ENCODE measurements at places on chromosomes 6 and 20.

DNA sequence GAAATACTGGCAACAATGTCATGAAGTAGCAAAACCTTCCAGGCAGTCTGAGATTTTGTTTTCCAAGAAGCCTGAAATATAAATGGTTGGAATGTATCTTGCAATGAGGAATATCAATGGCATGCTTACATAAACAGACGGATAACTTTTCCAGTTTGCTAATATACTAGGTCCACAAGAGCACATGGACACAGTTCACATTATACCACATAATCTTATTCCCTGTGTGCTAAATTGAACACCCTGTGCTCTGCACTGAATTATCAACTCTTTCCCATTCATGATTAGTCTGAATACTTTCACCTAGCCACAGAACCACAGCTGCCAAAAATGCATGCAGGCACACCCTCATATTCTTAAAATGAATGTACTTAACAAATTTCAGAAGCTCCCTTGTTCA lies 274.3 kb downstream of the COL12A1 start:
- no peak for DNase-seq

DNA sequence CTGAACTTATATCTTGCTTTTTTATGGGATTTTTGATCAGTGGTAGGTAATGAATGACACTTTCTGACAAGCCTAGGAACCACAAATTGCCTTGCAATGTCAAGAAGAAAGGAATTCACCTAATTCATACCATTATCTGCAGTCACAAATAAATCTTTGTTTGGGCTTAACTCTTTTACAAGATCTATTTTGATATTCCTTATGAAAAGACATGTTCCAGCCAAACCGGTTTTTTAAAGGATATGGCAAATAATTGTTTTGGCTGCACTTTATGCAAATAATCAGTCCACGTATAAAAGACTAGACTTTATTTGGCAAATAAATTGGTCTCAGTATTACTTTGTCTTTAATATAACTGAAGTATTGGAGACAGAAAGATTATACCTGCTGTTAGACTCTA lies 771.7 kb upstream of the ADGRB3 start:
- no peak for DNase-seq

GRCh38 chr20:51418137-51418529 lies 124.4 kb downstream of the NFATC2 start:
- no peak for DNase-seq

DNA sequence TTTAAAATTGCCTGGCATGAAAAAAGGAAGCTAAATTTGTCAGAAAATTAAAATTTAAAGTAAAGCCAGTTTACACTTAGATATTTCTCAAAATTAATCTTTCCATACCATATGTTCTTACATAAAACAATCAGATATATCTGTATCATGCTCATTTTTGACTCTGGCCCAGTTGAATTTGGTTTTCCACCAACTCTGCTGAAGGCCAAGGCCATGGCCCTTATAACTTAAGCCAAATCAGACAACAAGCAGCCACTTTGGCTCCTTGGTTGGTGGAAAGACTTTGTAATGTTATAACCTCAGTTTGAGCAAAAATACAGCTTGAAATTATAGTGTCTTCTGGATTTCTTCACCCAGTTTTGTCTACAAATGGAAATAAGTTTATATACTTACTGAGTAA lies 97.3 kb downstream of the CENPW start:
- DNase-seq, result no peak

- DNase-seq, result peak; percentile 48
These were observed 512.8 kb upstream of the JARID2 start for GRCh38 chr6:14732844-14733757.

GRCh38 chr6:81812401-81812800 lies 59.9 kb upstream of the TENT5A start:
- DNase-seq, result no peak

DNA sequence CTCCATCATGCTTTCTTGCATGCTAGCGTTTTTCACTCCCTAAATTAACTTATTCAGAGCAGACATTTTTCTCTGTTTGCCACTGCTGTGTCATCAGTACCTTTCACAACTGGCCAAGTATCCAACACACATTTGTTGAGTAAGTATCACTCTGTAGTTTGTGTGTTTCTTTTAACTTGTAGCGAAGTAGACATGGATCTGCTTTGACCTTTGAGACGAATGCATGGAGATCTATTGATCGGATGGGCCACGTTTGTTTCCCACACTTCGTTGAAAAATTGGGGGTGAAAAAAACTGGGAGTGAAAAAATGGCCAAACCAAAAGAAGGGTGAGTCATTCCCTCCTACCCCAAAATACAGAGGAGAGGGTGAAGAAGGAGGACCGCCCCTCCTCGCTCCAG lies 12.9 kb upstream of the SLC9A8 start:
- DNase-seq, result no peak

DNA sequence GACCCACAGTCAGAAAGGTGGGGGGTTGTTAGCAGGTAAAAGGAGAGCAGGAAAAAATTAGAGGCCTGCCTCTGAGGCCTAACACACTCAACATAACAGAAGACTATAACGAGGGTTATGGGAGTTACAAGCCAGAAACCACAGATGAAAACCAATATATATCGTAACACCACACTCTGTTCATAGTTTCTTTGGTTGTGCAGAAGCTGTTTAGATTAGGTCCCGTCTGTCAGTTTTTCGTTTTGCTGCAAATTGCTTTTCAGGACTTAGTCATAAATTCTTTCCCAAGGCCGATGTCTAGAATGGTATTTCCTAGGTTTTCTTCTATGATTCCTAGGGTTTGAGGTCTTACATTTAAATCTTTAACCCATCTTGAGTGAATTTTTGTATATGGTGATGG lies 3.7 kb upstream of the MAP3K5 start:
- no peak for DNase-seq

All from stimulated activated CD4-positive, alpha-beta T cell treated with anti-CD3 and anti-CD28 coated beads, Interleukin-12 subunit alpha, Interleukin-12 subunit beta, amount 100 ng/mL, for 4 hours (primary cell).